Uterine smooth muscle cell (primary cell): ENCODE measurements at places on chromosomes 7 and 10. TPM values are rescaled to one million over a fixed set of nuclear protein-coding genes. Genes with fewer than 3 reads are reported as not detected.

The CALML3 gene
- total RNA-seq, result not detected in 2 replicates

The PWWP2B gene
- 17.4 and 19.0 TPM in 2 replicates for total RNA-seq

The DPYSL4 gene
- total RNA-seq, result 2.1 and 2.3 TPM in 2 replicates

The ENO4 gene
- 0.11 and 0.25 TPM in 2 replicates for total RNA-seq

The ACTL6B gene
- total RNA-seq, result not detected in 2 replicates

The ASIC3 gene
- under 0.01 and 0.75 TPM in 2 replicates for total RNA-seq

The MMP21 gene
- under 0.01 TPM in 1 of 2 replicates, not detected in the other for total RNA-seq

The ZNF467 gene
- total RNA-seq, result 0.22 and 0.62 TPM in 2 replicates

The SLC26A3 gene
- total RNA-seq, result not detected in 2 replicates

The KCNH2 gene
- total RNA-seq, result 4.4 and 5.2 TPM in 2 replicates
